ENCODE measurements at places on chromosomes 7 and 10.

DNA sequence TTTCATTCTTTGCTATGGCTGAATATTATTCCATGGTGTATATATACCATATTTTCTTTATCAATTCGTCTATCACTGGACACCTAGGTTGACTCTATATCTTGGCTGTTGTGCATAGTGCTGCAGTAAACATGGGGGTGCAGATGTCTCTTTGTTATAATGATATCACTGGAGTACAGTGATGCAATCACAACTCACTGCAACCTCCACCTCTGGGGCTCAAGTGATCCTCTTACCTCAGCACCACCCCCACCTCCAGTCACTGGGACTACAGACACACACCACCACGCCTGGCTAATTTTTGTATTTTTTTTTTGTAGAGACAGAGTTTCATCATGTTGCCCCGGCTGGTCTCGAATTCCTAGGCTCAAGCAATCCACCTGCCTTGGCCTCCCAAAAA is 15.6 kb downstream of the KLHL7 start:
- DNase-seq: no peak

DNA sequence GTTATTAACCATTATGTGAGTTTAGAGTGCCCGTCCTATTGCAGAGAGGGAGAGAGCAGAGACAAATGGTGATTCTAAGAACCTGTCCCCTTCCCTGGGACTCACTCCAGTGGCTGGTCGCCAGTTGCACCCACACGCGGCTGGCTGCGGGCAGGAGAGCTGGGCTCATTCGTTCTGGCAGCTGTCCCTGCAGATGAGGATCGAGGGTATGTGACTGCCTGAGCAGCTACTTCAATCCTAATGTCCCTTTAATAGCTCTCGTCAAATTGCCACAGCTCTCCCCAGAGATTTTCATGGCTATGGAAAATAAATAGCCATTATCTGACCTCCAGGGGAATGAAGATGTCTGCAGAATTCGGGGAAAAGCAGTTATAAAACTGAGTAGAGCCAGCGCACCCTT is 41.6 kb downstream of the RBM28 start:
- no peak for DNase-seq

- no peak for DNase-seq
Observed at GRCh38 chr7:28432105-28432504, 19.8 kb downstream of the CREB5 start.

GRCh38 chr10:33534416-33534815 is 199.9 kb upstream of the NRP1 start:
- no peak for DNase-seq

DNA sequence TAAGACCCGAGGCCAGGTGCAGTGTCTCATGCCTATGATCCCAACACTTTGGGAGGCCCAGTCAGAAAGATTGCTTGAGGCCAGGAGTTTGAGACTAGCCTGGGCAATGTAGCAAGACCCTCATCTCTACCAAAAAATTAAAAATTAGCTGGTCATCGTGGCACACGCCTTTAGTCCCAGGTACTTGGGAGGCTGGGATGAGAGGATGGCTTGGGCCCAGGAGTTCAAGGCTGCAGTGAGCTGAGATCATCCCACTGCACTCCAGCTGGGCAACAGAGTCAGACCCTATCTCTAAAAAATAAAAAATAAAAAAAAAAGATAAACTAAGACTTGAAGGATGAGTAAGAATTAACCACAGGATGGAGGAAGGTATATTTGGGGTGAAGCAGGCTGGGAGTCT is 77.9 kb downstream of the JCAD start:
- DNase-seq: no peak

GRCh38 chr10:69916118-69916517 is 114.4 kb downstream of the COL13A1 start:
- DNase-seq: no peak

DNA sequence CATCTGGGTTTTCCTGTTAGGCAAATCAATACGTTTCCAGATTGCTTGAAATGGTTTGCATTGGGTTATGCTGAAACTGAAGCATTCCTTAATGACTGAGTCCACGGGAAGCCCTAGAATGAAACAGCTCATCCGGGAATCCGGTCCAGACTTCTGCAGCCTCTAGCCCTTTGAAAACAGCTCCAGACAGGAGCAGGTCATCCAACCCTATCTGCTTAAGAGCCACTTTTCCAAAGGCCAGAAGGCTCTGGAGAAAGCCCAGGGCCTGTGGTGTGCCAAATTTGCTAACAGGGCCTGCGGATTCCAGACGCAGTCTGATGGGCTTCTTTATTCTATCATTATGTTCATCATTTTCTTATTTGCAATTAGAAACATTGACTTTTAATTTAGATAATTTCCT is 265.4 kb downstream of the SKIDA1 start:
- DNase-seq: no peak

DNA sequence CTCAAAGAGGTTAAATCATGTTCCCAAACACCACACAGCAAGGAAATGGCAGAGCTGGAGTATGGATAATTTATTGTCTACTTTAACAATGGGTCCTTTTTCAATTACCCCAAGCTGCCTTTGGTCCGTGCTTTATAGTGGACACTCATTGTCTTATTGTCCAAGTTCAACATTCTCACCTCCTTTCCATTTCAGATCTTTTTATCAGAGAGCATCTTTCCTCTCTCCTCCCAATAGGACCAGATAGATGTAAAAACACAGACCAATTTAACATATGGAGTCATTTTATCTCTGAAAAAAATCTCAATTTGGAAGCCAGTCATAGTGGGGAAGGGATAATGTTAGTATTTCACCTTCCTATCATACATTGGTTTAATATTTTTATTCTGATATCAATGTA is 83.5 kb upstream of the WAC start:
- DNase-seq: no peak

DNA sequence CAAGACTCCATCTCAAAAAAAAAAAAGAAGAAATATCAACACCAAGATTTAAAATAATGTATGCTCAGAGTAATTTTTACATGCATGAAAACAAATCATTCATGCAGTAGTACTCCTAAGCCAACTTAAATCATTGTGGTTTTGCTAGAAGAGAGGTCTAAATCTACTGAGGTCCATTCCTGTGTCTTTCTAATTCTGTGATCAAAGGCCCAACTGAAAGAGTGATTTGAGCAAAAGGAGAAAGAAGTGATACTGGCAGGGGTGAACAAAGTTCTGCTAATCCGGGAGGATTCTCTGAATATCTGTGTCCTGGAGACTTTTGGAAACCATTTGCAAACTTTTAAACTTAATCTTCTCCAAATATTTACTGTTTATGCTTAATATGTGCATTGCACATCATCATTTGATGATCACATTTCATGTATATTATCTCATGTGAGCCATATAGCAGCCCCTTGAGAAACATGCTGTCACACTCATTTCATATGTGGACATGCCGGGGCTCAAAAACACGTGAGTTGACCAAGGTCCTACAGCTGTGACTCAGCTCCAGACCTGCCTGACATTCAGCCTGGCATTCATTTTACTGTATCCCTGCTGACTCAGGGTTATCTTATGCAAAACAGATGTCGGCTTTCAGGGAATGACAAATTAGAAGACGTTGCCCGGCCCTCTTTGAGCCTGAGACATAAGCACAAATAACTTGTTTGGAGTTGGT is 76.4 kb downstream of the FAM107B start:
- DNase-seq: no peak

DNA sequence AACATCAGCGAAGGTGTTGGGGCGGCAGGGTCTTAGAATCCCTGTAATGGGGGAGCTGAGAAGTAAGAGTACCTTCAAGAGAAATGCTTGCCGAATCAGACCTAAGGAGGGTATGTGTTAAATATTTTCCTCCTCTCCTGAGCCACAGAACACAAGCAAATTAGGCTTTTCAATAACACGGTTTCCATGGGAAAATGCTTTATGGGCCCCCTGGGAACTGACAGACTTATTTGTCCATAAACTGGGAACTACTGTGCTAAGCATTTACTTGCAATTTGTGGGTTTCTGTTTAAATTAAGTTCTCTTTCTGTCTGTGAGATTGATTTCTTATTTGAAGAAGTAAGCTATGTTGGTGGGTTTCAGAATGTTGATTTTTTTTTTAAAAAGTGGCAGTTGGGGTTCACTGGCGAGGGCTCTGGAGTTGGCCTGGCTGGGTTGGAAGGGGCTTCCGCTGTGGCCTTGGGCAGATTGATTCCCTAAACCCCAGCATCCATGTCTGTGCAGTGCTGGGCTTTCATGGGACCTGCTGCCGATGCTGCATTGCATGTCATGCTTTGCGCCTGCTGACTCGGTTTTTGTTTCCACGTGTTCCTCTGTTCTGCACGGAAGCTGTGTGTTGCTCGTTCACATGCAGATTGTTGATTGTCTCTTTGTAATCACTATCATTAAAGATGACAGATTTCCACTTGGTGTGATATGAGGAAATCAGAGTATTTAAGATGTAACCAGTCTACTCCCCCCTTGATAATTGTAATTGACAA is 7.2 kb downstream of the RBM17 start:
- DNase-seq: no peak

GRCh38 chr10:114571316-114571999 is 86.6 kb downstream of the ABLIM1 start:
- no peak for DNase-seq

DNA sequence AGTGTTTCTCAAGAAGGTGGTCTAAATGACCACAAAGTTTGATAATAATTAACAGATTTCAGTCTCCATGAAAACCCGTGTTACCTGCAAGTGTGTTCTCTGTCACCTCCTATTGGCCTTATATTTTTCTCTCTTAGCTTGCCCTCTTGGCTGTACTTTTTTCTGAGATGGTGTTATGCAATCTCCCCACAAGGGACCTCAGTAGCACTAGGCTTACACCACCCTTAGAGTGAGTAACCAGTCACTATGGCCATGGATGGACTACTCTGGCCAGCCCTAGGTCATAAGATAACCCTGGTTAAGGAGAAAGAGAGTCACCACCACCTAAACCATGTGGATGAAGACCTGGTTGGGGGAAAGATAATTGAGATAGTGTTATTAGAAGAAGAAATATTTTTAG is 76.8 kb downstream of the NPSR1 start:
- DNase-seq: no peak

DNA sequence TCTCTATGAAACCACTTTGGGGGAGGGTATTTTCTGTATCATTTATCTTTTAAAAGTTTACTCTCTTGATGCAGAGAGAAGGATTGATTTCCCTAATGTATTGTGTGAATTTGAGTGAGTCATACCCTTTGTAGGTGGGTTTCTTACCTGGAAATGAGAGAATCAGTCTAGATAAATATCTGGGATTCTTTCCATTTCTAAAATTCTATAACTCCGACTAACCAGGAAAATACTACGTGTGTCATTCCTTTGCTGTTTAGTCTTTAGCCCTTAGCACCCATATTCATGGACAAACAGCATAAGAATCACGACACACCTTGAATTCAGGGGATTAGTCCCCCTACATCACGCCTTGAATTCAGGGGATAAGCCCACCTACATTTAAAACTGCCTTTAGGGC is 139.1 kb downstream of the GATA3 start:
- no peak for DNase-seq

GRCh38 chr10:28949005-28950004 is 272.0 kb downstream of the BAMBI start:
- no peak for DNase-seq

DNA sequence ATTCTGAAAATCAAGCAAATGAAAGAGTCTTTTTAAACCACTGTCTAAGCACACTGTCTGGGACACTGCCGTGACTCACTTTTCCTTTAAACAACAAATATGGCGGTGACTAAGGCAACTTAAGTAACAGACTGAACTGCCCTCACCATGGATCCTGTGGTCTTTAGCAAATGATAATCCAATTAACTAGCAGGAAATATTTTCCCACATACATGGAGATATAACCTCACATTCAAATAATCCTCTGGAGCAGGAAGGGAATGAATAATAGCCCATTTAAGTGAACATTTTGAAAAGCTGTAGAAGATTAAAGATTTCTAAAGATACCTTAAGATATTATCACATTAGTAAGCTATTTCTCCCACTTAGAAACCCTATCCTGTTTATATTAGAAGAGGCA is 40.3 kb upstream of the LRRC17 start:
- DNase-seq: no peak

GRCh38 chr7:118057404-118057803 is 126.6 kb upstream of the LSM8 start:
- no peak for DNase-seq

DNA sequence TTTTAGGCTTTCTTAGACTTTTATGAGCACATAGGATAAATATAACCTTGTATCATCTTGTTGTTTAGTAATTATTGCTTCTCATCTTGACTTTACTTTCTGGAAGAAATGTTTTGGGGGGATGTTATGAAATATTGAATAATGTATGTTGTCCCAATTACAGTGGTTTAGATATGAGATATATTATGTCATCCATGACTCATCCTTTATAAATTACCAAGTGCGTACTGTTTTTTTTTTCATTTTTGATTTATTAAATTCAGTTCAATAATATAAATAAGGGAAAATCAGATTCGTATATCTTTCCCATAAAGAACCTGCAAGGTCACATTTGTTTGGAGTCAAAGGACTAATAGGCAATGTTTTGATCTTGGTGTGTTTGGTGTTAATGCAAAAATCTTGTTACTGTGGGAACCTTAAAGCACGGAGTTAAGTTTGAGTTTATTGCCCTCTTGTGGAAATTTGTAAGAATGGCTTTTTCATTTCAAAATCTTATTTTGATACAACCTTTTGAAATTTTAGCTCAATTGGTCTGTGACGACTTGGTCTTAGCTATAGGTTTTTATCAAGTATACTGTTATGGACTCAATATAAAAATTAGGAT is 108.6 kb downstream of the SRI start:
- DNase-seq: no peak

DNA sequence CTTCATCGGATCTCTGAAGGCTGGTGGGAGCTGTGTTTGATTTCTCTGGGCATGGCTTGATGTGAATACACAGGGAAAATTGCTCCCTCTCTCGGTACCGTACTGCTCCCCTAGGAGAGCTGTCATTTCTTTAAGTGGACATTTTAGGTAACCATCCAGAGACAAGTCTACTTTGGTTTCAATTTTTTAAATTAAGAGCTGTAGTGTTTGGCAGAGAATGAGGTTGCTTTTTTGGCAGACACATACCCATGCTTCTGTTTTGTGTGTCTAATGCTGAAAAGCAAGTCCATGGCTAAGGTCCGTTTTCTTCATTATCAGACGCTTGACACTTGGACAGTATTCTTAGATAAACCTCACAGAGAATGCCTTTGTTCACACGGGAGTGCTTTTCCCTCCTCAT is 61.3 kb upstream of the TRIL start:
- no peak for DNase-seq

- DNase-seq: no peak
Observed at GRCh38 chr10:30811276-30812017, 181.9 kb upstream of the LYZL2 start.

DNA sequence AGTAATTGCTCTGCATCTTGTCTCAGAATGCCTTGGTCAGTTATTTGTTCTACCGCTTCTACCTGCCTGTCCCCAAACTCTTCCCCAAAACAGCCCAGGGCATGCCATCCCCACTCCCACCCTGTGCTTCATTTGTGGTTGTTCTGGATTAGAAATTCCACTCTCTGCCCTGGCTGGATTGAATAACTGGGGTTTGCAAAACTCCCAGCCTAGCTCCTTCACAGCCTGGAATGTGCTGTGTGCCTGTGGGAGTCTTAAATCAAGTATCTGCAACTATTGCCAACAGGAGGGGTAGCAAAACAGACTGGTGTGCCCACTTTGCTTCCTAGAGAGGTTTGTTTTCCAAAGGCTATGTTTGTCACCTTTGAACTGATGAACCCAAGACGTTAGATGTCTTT is 24.2 kb downstream of the TSPAN15 start:
- no peak for DNase-seq

All from coronary artery (tissue), 2 donors.